NCI-H2081 (cell line): ENCODE measurements at places on chromosomes 1 and 21.

- peak; percentile 40 for DNase-seq
Observed at GRCh38 chr1:44359234-44359935, 4.3 kb upstream of the ERI3 start.

DNA sequence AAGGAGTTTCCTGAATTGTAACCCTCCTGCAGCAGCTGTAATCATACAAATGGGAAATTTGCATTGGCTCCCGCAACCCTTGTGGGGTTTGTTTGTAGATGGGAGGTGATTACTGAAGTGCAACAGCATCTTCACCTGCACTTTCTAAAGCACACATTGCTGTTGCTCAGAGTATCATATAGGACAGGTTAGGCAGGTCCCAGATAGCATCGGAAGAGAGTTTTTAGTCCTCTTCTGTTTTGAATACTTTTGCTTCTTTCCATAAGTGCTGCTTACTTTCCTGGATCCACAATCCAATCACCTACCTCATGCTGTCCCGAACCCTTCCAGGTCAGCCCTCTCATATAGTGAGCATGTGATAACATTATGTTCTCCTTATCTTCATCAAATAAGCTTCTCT, 300.4 kb downstream of the PTPRC start:
- DNase-seq: no peak

- no peak for DNase-seq
Observed at GRCh38 chr1:217425422-217425821, 205.5 kb downstream of the GPATCH2 start.

DNA sequence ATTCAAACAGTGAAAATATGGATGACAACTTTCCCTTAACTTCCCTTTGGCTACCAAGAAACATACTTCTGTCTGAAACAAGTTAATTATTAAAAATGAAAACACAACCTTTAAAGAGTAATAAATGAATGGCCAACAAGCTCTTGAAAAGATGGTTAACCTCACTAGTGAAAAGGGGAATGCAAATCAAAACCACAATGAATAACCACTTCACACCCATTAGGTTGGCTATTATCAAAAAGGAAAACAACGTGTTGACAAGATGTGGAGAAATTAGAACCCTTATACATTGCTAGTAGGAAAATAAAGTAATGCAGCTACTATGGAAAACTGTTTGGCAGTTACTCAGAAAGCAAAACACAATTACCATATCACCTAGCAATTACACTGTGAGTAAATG, 14.1 kb downstream of the COP1 start:
- DNase-seq: no peak

DNA sequence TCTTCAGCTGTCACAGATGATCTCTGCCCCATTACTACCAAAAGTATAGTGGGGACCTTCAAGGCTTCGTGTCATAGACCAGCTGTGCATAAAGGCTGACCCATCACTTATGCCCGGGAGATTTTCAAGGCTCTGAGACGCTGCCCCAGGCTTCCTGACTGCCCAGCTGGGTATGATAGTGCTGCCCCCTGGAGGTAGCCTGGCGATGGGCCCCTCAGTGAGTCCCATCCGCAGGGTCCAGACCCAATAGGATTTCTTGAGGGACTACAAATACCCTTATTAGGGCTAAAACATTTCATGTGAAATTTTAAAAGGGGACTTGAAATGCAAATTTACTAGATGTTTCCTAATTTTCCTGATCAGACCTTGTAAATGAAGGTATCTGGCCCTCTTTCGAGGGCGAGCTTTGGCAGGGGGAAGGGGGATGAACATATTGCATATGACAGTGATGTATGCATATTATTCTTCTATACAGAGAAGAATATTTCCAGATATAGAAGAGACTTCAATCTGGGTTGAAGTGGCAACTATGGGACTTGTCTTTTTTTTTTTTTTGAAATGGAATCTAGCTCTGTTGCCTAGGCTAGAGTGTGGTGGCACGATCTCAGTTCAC, 11.7 kb upstream of the FCMR start:
- no peak for DNase-seq

DNA sequence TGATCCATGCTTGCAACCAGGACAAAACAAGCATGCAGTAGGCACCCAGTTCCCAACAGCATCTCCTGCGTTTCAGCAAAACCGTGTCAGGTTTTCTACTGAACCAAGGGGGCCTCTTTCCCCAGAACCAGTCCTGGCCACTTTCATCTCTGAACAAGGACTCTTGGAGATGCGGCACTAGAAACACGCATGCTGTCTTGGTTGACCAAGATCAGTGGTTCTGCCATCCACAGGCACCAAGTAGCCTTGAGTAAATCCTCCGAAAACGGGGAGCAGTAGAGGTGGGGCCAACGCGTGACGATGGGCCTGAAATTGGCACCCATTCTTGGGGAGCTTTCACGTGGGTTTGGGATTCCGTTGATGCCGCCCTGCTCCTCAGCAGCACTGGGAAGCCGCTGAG, 62.5 kb upstream of the AJAP1 start:
- no peak for DNase-seq

DNA sequence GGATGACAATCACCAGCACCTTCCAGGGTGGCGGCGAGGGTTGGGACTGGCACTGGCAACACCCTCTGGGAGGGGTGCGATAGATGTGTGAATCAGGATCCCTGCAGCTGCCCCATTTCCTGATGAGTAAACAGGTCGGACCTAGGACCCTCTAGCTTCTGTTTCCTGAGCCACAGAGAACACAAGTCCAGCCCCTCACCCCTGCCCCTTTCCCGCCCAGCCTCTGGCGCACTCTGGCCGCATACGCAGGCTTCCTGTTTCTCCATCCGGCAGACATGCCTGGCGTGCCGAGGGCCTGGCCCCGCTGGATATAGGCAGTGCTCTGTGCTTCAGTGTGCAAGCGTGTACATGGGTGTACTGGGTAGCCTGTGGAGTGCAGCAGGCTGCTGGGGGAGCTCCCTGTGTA, 4.6 kb downstream of the PEAR1 start:
- DNase-seq: no peak

GRCh38 chr1:19528438-19528837, 43.1 kb upstream of the CAPZB start:
- DNase-seq: no peak

- DNase-seq: no peak
Observed at GRCh38 chr21:46424621-46425020, 34.1 kb upstream of the DIP2A start.

DNA sequence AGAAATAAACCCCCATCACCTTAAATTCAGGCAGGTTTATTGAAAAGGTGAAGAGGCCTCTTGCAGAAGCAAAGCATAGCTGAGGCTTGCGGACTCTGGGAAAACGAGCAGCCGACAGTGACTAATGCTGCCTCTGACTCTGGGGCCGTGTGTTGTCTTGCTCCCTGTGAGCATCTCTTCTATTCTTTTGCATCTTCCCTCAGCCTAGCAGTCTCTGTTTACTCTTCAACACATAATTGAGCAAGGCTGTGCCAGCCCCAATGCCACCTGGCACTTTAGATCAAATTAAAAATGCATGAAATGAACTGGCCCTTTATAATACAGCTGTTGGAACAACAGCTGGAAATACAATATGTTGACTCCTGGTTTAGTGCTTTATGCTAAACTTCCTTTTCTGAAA, 18.4 kb upstream of the REG4 start:
- peak; percentile 67 for DNase-seq

DNA sequence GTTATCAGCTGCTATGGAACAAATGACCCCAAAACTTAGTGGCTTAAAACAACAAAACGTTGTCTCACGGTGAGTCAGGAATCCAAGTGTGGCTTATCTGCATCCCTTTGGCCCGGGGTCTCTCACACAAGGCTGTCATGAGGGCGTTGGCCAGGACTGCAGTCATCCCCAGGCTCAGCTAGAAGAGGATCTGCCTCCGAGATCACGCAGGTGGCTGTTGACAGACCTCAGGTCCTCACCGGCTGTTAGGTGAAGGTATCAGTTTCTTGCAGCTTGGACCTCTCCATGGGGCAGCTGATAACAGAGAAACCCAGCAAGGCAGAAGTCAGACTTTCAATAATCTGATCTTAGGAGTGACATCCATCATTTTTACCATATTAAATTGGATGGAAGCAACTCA, 52.7 kb upstream of the SYT6 start:
- DNase-seq: no peak

- peak; percentile 45 for DNase-seq
Observed at GRCh38 chr21:46325073-46325912, 1.3 kb downstream of the PCNT start.

GRCh38 chr1:170739803-170740202, 75.9 kb downstream of the PRRX1 start:
- no peak for DNase-seq

- DNase-seq: no peak
Observed at GRCh38 chr1:83850834-83851233, 148.1 kb downstream of the TTLL7 start.

DNA sequence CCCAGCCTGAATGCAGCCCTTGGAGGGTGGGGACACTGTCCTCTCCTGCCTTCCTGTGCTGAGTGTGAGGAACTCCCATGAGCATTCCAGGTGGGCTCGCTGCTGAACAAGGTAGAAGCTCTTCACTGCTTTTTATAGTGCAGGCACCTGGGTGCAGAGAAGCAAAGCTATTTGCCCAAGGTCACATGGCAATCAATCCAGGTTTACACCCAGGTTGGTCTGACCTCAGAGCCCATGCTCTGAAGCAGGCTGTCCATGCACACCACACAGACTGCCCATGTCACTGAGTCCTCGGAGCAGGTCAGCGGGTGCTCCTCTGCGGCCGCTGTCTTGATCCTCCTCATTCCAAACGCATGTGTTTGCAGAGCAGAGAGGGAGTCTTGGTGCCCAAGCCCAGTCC, 323.4 kb upstream of the VAMP3 start:
- no peak for DNase-seq

DNA sequence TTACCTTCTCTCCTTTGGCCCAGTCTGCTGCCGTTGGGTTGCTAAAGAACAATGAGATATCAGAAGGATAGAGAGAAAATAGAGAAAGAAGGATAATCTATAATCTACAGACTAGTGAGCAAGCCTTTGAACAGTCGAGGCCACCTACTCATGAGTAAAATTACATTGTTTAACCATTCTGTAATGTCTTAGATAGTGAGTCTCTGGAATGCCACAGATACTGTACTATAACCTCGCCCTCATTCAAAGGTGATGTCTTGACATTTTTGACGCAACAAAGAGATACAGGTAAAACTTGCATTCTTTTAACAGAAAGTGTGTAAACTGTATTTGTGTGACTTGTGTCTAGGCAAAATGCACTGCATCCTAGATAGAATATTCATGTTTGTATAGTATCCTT, 77.9 kb downstream of the LAMC1 start:
- no peak for DNase-seq
